Hematopoietic multipotent progenitor cell treated with erythropoietin and hydrocortisone succinate and interleukin-3 and kit ligand, for 6 days (in vitro differentiated cells): ENCODE measurements at places on chromosomes 1 and 21.

DNA sequence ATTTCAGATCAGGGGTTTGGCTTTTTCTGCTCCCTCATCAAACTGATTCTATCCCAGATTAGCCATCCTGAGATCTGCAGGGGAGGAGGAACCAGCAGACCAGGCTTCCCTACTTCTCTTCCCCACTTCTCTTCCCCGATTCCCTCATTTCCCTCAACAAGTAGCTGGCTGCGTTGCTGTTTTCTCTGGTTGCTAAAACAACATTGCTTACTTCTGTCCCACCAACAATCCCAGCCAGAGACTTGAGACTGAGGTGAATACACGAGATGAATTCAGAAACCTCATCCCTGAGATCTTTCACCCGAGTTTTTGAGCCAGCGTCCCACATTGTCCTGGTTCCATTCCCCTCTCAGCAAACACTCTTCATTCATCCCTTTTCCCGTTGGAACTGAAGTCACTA is 22.4 kb downstream of the DYRK3 start:
- no peak for DNase-seq

GRCh38 chr1:168348146-168348709 is 67.6 kb downstream of the TBX19 start:
- peak; percentile 55 for DNase-seq

- no peak for DNase-seq
Observed at GRCh38 chr1:177023726-177024125, 140.8 kb downstream of the ASTN1 start.

- DNase-seq = no peak
Observed at GRCh38 chr1:218350801-218351266, 5.7 kb downstream of the TGFB2 start.

- peak; percentile 68 for DNase-seq
Observed at GRCh38 chr1:15802234-15802965, 5.0 kb downstream of the UQCRHL start.

- DNase-seq = peak; percentile 3
Observed at GRCh38 chr1:73593364-73593763, 604.6 kb downstream of the LRRIQ3 start.
